ENCODE measurements at places on chromosomes 11 and 22. TPM values are rescaled to one million over a fixed set of nuclear protein-coding genes. Genes with fewer than 3 reads are reported as not detected.

- no peak for DNase-seq
Observed at GRCh38 chr22:46738647-46739093, 618 bp upstream of the CERK start.

GRCh38 chr11:117183724-117184349, 5.3 kb downstream of the SIDT2 start:
- no peak for DNase-seq

GRCh38 chr11:124768914-124769313, 6.8 kb upstream of the ESAM start:
- no peak for DNase-seq

GRCh38 chr11:1399386-1400316, 9.9 kb downstream of the BRSK2 start:
- no peak for DNase-seq

PIK3IP1 gene
- total RNA-seq = 1,063 TPM
